ENCODE measurements at places on chromosomes 2 and 18. TPM values are rescaled to one million over a fixed set of nuclear protein-coding genes. Genes with fewer than 3 reads are reported as not detected.
A peak's percentile ranks its signal among the peaks of the same experiment; 100 is the strongest.

- H3K4me1 ChIP-seq: no peaks in the 10 kb centered on the region
- no peak overlapping the region for H3K4me3 ChIP-seq
- H3K27ac ChIP-seq: no peak overlapping the region
- no peaks in the 10 kb centered on the region for H3K36me3 ChIP-seq
- no peak for DNase-seq
Measured at GRCh38 chr18:25621144-25621543, 269.2 kb upstream of the ZNF521 start.

GRCh38 chr2:217790681-217791392, 212.0 kb downstream of the TNS1 start:
- H3K4me3 ChIP-seq: no peak overlapping the region
- no peaks in the 10 kb centered on the region for H3K36me3 ChIP-seq
- H3K4me1 ChIP-seq: no peaks in the 10 kb centered on the region
- no peak for DNase-seq

GRCh38 chr2:143526498-143526897, 397.3 kb downstream of the ARHGAP15 start:
- peaks cover 7% of the 10 kb centered on the region for H3K4me1 ChIP-seq
- no peak for DNase-seq
- H3K27me3 ChIP-seq: no peaks in the 10 kb centered on the region
- H3K4me3 ChIP-seq: no peak overlapping the region
- no peak overlapping the region for H3K27ac ChIP-seq

GRCh38 chr2:50901510-50901909, 130.4 kb downstream of the NRXN1 start:
- no peak for DNase-seq
- H3K4me1 ChIP-seq: no peaks in the 10 kb centered on the region
- H3K27ac ChIP-seq: no peak overlapping the region
- no peaks in the 10 kb centered on the region for H3K27me3 ChIP-seq

MFSD2B gene
- 0.19 TPM for total RNA-seq

FEV gene
- total RNA-seq: not detected

DNA sequence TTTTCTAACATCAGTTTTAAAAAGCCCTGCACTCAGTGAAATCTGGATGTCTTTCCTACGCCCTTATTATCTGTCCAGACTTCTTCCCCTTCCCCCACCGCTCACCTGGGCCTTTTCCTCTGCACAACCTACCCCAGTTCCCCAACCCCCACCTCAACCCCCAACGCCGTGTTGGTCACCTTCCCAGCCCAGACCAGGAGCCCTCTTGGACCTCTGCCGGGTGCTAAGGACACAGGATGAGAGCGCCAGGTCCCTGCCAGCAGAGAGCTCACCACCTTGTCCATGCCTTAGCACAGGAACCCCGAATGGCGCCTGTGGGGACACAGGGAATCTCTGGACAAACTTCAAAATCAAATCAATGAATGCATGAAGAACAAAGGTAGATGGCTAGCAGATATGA, 966 bp upstream of the RBM43 start:
- H3K36me3 ChIP-seq: no peaks in the 10 kb centered on the region
- no peaks in the 10 kb centered on the region for H3K27me3 ChIP-seq
- no peak overlapping the region for H3K4me3 ChIP-seq
- H3K27ac ChIP-seq: no peak overlapping the region
- no peak for DNase-seq

DNA sequence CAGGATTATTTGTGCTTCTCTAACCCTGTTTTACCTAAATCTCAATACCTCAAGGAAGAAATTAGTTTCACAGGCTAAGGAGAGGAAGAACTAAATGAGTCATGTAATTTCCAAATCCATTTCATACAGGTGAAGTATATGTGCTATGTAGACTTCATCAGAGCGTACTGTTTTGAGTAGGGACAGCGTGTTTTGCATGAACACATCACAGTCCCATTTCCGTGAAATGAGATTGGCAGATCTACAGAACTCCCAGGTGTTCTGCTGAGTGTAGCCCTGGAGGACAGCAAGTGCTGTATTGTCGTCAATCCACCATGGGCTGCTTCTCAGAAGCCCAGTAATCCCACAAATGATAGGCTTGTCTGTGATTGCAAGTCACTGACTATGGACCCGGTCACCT, 97.7 kb downstream of the XRCC5 start:
- H3K4me1 ChIP-seq: peaks cover 3% of the 10 kb centered on the region
- H3K27ac ChIP-seq: no peak overlapping the region
- no peak for DNase-seq

CSRNP3 gene
- total RNA-seq: not detected

PSMA8 gene
- total RNA-seq: 0.23 TPM

- no peaks in the 10 kb centered on the region for H3K4me1 ChIP-seq
- no peak overlapping the region for H3K27ac ChIP-seq
Measured at GRCh38 chr2:15170070-15170775, 390.9 kb downstream of the NBAS start.

GRCh38 chr2:232628466-232629128, 4.8 kb upstream of the EFHD1 start:
- H3K36me3 ChIP-seq: no peaks in the 10 kb centered on the region
- DNase-seq: no peak
- H3K27ac ChIP-seq: no peak overlapping the region
- no peaks in the 10 kb centered on the region for H3K4me1 ChIP-seq
- no peak overlapping the region for H3K4me3 ChIP-seq

DNA sequence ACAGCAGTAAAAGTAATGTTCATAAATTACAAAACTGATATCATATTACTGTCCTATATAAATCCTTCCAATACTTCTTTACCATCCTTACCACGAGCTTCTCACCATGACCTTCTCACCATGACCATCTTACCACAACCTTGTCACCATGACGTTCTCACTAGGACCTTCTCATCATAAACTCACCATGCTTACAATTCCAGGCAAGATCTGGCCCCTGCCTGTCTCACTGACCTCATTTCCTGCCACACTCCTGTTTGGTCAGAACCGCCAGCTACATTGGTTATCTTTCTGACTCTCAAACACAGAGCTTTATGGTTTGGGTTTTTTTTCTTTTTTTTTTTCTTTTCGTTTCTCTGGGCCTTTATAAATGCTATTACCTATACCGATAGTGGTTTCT, 827.6 kb downstream of the RNF144A start:
- H3K27ac ChIP-seq: peak overlapping the region; percentile 75
- peaks cover 22% of the 10 kb centered on the region for H3K4me1 ChIP-seq
- H3K36me3 ChIP-seq: no peaks in the 10 kb centered on the region
- DNase-seq: peak; percentile 43

DNA sequence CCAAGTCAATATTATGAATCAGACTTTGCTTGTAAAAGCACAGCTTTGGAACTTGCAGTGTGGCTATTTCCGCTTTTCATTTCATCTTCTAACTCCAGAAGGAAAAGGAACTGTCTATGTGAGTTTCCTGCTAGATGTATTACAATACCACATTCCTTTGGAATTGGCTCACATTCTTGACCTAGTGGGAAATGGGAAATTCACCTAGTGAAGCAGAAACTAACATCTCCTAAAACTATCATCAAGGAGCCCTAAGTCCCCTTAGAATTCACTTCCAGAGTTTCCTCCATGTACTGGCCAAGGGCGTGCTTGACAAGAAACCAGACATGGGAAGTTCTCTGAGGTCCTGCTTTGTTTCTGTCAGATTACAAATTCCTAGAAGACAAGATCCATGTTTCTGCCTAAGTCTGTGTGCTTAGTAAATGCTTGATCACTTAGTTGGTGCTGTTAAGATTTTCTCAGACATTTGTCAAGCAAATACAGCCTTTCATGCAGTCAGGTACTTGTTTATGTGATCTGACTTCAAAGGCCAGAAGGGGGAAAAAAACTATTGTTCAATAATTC, 275.7 kb upstream of the FN1 start:
- H3K27me3 ChIP-seq: no peaks in the 10 kb centered on the region
- H3K27ac ChIP-seq: no peak overlapping the region
- DNase-seq: no peak

GRCh38 chr2:149595056-149595963, 7.7 kb upstream of the MMADHC start:
- H3K27ac ChIP-seq: no peak overlapping the region
- no peak overlapping the region for H3K4me3 ChIP-seq
- H3K36me3 ChIP-seq: no peaks in the 10 kb centered on the region
- DNase-seq: no peak
- H3K27me3 ChIP-seq: no peaks in the 10 kb centered on the region

DNA sequence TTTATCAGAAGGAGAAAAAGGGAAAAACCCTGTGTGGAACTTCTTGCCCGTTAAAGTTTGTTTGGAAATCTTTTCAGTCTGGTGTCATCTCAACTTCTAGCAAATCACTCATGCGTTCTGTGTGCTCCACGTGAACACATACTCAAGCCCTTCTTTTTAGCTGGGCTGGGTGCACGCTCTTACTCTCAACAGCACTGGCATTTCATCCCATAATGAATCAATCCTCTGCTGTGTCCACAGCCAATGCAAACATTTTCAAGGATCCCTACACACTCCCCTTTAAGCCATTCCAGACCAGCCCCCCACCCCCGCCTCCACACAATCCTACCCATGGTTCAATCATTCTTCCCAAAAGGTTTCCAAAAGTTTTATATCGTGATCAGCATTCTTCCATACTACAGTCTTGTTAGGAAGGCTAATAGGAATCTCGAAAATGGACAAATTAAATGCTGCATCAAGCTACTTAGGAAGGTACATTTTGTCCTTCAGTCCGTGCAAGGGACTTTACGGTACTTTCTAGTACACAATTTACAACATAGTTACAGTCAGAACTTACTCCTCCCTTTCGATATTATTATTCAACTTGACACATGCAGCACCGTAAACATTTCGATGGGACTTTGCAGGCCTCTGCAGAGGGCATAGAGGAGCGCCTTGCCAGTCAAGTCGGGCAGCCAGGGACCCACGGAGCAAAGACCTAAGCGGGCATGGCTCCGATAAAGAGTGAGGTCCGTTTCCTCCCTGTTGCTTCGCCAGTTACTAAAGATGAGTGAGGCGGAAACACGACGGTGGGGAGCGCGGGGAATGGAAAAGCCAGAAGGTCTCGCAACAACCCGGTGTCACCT, 1.4 kb downstream of the PTGR3 start:
- H3K4me3 ChIP-seq: peak overlapping the region; percentile 88
- H3K27me3 ChIP-seq: peaks cover 2% of the 10 kb centered on the region
- DNase-seq: no peak

GRCh38 chr2:96105152-96105915, 11.0 kb downstream of the ADRA2B start:
- H3K36me3 ChIP-seq: no peaks in the 10 kb centered on the region
- H3K4me1 ChIP-seq: no peaks in the 10 kb centered on the region
- peaks cover 31% of the 10 kb centered on the region for H3K27me3 ChIP-seq
- no peak overlapping the region for H3K4me3 ChIP-seq

GRCh38 chr2:190304404-190304803, 15.2 kb downstream of the HIBCH start:
- no peaks in the 10 kb centered on the region for H3K4me1 ChIP-seq
- no peak for DNase-seq
- H3K4me3 ChIP-seq: no peak overlapping the region
- H3K36me3 ChIP-seq: no peaks in the 10 kb centered on the region
- no peak overlapping the region for H3K27ac ChIP-seq

All from T-cell (primary cell).